ENCODE measurements at places on chromosomes 13 and 19.

- DNase-seq, result no peak
These were observed 287.5 kb downstream of the ATP8A2 start for GRCh38 chr13:25659091-25659795.

DNA sequence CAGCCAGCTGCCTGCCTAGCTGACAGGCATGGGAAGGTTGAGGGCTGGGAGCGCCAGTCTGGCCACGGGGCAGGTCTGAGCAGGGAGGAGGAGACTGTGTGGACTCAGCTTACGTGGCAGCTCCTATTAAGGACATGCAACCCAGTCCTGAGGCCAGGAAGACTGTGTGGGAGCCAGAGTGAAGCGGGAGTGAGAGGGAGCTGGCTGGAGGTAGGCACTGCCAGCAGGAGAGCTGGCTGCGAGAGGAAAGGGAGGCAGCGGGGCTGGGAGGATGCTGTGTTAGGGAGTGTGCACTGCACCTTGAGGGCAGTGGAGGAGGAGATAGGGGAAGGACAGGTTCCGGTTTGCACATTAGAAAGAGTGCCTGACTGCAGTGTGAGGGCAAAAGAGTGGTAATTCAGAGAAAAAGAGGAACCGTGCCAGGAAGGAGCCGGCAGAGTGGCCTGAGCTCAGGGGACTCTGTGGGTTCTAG, 99.2 kb downstream of the SLC7A1 start:
- DNase-seq, result no peak

DNA sequence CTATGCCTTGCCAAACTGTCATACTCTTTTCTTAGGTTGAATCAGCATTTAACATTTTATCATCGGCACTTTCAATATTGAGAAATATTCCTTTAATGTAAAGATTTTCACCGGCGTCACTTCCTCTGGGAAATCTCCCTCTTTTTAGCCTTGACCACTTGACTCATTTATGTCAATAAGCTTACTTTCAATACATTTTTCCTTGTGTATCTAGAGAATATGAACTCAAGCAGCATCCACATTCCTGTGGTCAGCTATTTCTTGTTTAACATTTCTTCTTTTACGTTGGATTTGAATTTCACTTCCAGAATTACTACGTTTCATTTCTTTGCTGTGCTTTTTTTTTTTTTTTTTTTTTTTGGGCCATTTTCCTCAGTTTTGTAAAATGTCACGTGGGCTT, 271.2 kb upstream of the HTR2A start:
- no peak for DNase-seq

- DNase-seq, result no peak
These were observed 392.9 kb downstream of the PCDH9 start for GRCh38 chr13:66837246-66837645.

GRCh38 chr13:84029396-84029795, 147.1 kb upstream of the SLITRK1 start:
- no peak for DNase-seq

GRCh38 chr13:114079601-114080536, 52.6 kb downstream of the RASA3 start:
- DNase-seq, result no peak
